Astrocyte (in vitro differentiated cells and primary cell): ENCODE measurements at places on chromosomes 1 and 21.

GRCh38 chr1:246769306-246769705 lies 45.1 kb downstream of the SCCPDH start:
- DNase-seq: peak; percentile 78

GRCh38 chr1:168552961-168553360 lies 9.2 kb upstream of the XCL2 start:
- DNase-seq: no peak

DNA sequence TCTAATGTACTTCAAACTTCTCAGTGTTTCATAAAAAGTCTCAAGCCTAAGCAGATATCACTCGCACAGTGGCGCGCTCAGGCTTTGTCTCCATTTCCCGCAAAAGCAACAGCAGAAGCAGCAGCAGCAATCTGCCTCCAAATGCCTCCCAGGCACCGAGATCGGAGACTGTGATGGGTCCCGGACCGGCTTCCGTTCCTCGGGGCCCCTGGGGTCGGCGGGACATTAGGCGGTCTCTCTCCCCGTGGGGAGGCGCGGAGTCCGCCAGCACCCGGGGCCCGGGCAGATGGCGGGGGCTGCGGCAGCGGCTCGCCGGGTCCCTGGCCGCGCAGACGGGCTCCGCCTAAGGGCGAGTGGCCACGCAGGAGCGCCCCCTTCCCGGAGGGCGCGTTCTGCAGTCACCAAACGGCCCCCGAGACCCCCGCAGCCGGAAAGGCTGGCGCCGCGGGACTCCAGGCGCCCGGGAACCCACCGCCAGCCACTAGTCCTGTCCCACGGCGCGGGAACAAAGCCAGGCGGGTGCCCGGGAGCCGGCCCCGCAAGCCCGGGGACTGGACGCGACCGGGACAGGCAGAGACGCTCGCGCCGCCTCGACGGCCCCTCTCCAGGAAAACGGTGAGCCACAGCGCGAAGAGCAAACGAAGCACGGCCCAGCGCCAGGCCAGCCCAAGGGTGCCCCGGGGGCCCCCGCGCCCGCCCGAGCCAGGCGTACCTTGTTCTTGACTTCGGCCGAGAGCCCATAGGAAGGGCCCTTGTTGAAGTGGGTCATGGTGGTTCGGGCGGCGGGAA lies 590 bp downstream of the CNN3 start:
- no peak for DNase-seq

DNA sequence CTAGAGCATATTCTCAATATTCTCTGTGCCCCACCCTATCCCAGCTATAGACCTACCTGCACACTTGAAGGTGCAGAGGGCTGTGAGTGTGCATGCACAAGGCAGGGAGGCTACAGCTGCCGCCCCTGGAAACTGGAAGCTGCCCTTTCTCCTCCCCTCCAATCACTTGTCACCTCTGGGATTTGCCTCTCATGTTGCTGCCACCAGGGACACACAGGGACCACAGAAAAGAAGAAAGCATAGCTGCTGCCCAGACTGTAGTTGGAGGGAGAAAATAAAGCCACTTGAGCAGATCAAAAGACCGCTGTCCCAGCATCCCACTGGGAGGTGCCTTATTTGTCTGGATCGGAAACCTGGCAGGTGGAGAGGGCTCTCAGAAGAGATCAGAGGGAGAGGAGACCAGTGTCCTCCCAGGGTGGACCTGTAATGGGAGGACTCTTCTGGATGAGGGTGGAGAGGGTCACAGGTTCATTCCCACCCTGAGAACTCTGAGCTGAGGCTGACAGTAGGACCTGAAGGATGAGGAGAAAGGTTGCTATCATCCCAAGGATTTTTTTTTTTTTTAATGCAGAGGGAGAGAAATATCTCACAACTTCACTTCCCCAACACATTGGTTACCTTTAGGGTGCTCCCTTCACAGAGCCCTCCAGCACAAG lies 7.6 kb upstream of the INPP5B start:
- no peak for DNase-seq

DNA sequence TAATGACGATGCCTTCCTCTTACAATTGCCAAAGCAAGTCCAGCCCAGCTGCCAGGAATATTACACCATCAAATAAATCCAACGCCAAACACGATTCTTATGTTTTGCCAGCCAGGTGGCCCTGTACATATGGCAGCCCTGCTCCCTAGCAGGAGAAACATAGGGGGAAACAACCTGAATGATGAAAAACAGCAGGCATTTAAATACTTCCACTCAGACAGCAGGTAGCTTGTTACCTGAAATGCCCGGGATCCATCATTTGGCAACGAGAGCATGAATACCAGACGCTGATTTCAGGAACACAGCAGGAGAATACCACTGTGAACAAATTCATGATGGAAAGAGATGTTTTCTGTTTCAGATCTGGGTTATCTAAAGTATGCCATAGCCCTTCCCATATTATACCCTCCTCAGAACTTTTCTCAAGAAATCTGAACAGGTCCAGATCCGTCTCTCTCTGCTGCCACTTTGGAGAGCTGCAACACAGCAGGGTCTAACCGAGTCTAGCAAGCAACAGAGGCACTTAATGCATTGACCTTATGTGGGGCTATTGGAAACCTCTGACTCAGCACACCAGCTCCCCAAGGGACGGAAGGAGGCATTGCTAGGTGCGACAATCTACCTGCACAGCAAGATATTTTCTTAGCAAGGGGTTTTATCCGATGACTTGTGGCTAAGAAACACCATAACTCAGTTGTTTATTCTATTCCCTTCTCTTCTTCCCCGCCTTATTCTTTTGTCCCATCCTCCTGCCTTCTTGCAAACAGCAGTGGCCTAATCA lies 166.3 kb downstream of the BARHL2 start:
- no peak for DNase-seq

GRCh38 chr1:157137046-157137407 lies 1.2 kb downstream of the ETV3 start:
- no peak for DNase-seq

DNA sequence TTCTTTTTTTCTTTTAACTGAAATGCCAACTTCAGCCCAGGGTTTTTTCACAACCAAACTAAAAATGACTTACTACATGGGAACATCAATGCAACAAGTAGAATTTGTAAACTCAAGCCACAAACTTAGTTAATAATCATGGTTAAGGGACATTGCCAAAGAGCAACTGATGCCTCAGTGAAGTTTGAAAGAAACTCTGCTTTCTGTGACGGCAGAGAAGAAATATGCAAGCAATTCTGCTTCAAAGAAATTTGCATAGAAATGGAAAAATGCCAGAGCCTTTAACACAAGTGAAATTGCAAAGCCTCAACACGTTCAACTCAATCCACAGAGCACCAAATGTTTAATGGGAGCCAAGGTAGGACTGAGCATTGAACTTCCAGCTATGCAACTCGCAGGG lies 5.0 kb upstream of the CHD5 start:
- DNase-seq: peak; percentile 81

- DNase-seq: no peak
Measured at GRCh38 chr1:108585313-108585712, 25.4 kb downstream of the EEIG2 start.

DNA sequence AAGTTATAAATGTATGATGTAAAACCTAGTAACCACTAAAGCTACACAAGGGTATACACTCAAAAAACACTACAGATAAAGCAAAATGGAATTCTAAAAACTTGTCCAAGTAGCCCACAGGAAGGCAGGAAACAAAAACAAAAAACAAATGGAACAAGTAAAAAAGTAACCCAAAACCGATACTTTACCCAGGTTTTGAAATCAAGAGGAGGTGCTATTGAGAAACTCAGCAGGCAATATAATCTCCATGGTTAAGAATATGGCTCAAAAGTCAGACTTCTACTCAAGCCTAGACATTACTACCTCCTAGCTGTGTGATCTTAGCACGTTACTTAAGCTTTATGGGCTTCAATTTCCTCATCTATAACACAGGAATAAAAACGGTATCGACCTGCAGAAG lies 13.3 kb downstream of the RBBP5 start:
- DNase-seq: no peak

- no peak for DNase-seq
Measured at GRCh38 chr1:165490175-165490574, 45.2 kb upstream of the RXRG start.

DNA sequence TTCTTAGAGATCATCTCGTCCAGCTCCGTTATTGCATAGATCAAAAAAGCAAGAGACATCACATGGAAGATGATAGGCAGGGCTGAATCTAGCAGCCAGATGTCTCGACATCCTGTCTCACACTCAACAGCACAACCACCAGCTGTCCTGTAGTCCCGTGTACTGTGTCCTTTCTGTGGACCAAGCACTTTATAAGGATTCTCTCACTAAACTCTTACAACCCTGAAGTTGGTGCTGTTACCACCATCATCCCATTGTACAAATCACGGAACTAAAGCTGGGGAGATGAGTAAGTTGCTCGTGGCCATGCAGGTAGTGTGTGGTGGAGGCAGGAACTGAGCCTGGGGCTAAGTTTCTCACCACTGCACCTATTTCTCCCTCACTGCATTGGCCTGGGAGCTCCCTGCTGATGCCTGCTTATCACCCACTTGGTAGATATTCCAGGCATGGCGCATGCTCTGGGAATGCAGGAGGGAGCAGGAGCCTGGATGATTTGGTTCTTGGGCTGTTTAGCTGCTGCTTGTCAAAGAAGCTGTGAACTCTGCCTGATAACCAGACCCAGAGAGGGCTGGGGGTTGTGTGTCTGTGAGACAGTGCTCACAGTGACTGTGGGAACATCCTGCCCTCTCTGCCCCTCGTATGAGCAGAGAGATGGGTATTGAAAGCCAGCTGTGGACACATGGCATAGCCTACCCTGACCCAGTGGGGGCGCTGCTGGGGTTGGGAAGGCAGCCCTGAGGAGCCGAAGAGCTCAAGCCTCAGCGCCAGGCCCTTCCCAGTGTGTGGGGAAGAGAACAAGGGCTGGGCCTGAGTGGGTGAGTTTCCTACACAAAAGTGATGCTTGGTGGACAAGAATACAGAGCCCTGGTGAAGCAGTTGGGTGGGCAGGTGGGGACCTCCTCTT lies 13.6 kb downstream of the PPFIA4 start:
- no peak for DNase-seq

GRCh38 chr1:48048064-48048463 lies 50.9 kb upstream of the TRABD2B start:
- peak; percentile 36 for DNase-seq

DNA sequence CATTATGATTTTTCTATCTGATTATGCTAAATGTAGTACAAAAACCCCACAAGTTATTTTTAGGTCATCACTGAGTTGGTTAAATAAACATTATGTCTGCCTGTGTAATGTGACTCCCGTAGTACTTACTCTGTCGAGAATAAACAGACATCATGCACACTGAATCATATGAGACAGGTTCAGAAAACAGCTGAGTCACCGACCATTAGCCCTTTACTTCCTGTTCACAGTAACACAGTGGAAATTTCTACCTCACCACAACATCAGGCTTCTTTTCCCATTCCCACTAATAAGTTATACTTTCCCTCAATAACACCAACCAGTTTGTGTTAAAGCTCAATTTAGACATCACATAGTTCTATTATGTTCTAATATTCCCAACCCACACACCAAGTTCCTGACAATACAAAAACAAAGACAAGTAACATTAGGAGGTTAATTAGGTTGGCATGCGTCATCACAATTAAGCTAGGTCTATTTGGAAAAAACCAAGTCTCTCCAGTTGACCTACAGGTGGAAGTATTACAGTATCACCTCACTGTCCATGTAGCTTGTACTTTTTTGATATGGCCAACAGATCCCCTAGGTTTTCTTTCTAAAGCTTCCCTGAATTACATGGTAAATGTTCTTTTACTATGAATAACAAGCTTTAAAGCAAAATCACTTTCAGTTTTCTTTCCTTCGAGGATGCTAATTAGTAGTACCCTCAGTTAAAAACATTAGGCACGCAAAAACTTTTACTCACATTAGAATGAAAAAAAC lies 154.2 kb downstream of the EIF4G3 start:
- DNase-seq: peak; percentile 99

GRCh38 chr21:34343838-34344381 lies 19.9 kb upstream of the KCNE2 start:
- no peak for DNase-seq

GRCh38 chr1:97942161-97943123 lies 21.6 kb upstream of the DPYD start:
- no peak for DNase-seq

DNA sequence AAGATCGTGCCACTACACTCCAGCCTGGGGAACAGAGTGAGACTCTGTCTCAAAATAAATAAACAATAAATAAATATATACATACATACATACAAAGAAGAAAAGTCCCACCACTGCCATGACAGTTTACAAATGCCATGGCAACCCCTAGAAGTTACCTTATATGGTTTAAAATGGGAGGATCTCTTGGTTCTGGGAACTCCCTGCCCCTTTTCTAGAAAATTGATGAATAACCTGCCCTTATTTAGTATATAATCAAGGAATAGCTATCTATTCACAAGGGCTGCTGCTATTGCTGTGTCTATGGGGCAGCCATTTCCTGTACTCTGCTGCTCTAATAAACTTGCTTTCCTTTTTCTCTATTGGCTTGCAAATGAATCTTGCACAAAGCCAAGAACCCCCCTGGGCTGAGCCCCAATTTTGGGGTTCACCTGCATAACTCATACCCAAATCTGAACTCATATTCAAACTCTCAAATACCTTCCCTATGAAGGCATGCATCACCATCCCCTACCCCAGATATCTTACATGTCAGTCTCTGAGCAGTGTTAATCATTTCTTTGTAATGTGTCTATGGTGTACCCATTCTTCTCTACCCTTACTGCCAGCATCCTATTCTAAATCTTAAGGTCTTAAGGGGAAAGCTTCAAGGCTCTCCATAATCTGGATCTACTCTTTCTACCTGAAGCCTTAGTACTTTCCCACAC lies 9.0 kb downstream of the GON4L start:
- DNase-seq: no peak

DNA sequence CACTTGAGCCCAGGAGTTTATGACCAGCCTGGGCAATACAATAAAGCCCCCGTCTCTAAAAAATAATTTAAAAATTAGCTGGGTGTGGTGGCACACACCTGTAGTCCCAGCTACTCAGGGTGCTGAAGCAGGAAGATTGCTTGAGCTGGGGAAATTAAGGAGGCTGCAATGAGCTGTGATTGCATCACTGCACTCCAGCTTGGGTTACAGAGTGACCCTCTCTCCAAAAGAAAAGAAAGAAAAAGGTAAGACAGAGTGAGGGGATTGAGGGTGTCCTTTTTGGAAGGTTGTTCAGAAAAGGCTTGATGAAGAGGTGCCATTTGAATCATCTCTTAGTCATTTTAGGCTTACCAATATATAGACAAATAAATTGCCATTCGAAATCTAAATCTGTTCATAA lies 4.0 kb upstream of the SRRM1 start:
- no peak for DNase-seq

DNA sequence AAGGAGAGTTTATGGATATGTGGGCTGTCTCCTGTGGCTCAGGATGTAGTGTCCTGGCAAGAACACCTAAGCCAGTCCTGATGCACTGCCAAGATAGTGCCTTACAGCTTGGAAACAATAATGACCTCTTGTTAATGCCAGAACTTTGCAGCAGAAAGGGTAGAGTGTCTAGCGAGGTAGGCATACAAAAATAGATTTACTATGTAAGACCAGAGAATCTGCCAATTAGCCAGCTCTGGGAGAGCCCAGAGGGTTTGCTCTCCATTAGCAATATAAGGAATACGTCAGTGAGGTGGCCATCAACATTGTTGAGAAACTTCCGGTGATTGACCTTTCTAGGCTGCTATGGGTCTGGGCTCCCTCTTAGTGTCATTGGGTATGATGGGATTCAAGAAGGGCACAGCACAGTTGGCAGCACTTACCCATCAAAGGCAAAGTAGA lies 178.5 kb upstream of the GALNT2 start:
- no peak for DNase-seq

GRCh38 chr1:113675302-113675701 lies 84.0 kb downstream of the PHTF1 start:
- DNase-seq: peak; percentile 13
